ENCODE measurements at places on chromosomes 13 and 19.

- DNase-seq = no peak
Measured at GRCh38 chr13:110798081-110798994, 84.8 kb downstream of the ING1 start.

DNA sequence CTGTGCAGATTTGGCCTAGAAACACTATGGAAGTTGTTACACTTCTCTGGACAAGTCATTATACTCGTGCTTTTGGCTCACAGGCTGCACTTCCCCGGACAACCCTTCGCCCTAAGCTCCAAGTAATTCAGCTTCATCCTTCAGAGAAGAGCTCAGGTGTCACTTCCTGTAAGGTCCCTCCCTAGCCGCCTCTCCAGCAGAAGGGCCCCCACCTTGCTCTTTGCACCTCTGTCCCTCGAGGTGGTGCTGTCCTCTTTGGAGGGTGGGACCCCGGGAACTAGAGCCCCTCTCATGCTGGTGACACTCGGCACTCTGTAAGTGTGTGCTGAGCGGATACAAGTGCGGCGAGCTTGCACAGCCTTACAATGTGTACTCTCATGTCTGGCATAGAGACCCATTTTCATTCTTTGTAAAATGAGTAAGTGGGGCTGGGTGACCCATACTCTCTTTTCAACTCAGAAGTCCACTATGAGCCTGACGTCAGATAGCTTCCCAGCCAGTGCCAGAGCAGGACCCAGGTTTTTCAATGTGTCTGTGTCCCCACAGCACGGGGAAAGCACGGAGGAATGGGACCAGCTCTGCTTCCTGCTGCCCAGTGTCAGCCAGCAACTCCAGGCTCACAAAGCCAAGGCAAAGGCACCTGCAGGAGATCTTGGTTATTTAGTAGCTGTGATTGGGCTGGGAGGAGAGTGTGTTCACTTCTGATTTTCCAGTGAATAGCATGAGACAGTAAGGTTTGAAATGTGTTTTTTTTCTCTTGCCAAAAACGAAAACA lies 26.9 kb downstream of the CHAMP1 start:
- no peak for DNase-seq

GRCh38 chr13:89967701-89968100 lies 1379.8 kb upstream of the MIR17HG start:
- DNase-seq = no peak

DNA sequence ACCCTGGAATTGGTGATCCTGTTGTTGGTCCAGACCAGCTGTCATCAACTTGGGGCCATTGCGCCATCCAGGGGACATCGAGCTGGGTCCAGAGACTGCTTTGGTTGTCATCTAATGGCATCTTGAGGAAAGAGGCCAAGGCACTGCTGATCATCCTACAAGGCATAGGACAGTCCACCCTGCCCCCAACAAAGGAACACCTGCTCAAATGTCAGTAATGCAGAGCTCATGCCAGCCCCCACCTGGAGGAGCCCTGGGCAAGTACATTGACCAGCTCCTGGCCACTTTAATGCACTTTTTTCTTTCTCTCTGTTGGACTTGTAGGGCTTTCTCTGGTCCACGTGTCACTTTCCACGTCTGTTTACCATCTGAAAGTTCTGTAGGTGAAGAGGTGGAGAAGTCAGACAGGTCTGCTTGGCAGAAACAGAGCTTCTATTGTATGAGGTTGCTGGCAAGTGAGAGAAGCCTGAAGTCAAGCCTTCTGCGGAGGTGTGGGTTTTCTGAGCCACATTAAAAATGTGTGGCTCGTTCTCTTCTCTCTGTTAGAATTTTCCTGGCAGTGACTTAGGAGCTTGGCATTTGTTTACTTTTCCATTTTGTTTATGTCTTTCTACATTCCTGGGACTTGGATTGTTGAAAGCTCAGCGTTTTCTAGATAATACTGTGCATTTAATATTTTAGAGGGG lies 124.0 kb upstream of the RNF113B start:
- DNase-seq = no peak

Measured in stimulated activated CD4-positive, alpha-beta T cell treated with anti-CD3 and anti-CD28 coated beads, Interleukin-12 subunit alpha, Interleukin-12 subunit beta, amount 100 ng/mL, for 4 hours (primary cell).